ENCODE measurements at places on chromosomes 1 and 21.

DNA sequence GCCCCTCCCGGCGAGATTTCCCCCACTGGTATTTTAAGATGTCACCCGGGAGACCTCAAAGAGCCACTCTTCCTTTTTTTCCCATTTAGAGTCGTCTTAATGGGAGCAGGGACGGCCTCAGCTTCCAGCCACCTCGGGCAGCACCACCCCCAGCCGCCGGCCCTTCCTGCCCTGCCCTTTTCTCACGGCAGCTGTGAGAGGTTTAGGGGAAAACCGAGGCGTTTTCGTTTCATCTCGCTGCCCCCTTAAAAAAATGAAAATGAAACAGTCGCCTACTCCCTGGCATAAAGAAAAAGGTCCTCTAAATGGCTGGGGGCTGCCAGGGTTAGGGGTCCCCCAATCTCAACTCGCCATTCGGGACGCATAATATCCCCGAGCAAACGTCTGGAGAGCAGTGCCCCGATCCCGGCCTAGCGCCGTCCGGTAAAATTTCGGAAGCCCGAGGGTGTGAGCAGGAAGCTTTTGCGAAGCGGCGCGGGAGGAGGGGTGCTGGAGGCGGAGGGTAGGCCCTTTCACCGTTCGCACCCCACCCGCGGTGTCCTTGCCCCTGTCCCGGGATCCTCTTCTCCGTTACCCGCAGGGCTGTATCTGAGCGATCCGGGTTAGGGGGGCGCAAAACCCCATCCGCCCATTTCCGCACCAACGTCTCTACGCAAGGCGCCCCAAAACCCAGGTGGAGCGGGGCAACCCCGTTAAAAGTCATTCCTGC lies 1.2 kb downstream of the RUNX3 start:
- DNase-seq, result no peak

GRCh38 chr1:33931111-33931475 lies 67.2 kb downstream of the HMGB4 start:
- no peak for DNase-seq

DNA sequence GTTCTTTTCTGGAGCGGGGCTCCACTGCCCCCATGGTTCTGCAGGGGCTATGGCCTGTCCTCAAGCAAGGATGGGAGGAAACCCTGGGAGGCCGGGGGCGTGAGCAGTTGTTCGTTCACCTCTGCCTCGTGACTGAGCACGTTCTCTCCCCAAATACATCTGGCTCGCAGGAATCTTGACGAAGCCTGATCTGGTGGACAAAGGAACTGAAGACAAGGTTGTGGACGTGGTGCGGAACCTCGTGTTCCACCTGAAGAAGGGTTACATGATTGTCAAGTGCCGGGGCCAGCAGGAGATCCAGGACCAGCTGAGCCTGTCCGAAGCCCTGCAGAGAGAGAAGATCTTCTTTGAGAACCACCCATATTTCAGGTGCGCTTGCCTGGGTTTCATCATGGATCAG lies 15.5 kb downstream of the MX1 start:
- DNase-seq, result no peak

DNA sequence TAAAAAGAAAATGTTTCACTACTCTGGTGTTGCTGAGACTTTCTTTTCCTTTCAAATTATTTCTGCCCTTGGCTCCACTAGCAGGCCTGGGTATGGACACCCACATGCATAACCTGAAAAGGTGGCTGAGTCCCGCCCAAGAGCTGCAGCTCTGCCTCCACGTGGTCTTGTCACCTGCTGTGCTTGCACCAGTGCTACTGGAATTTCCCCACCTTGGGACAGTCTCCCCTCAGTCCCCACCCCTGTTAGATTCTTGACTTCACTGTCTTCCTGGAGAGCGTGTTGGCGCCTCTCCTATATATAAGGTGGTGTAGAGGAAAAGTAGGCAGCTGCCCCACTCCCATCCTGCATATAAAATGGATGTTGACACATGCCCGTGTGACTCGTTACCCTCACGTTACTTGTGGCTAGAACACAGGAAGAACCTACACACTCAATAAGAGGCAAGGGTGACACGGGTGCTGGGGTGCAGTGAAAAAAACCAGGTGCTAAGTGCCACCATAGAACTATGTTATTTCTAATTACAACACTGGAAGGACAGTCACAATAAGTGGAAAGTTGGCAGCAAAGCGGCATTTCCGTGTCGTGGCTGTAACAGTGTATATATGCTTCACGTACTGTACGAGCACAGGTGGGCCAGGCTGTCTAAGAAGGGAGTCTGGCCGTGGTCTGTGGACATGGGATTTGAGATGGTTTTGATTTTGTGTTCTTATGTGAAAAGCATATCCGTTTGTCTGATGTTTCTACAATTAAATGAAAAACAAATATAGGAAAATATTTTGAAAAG lies 61.0 kb downstream of the POFUT2 start:
- no peak for DNase-seq

- no peak for DNase-seq
Observed at GRCh38 chr1:51897699-51898031, 19.1 kb upstream of the NRDC start.

- no peak for DNase-seq
Observed at GRCh38 chr1:205481218-205481617, 23.3 kb upstream of the CDK18 start.

GRCh38 chr1:112429749-112430148 lies 33.7 kb downstream of the CTTNBP2NL start:
- no peak for DNase-seq

- DNase-seq, result no peak
Observed at GRCh38 chr1:25355841-25356395, 17.8 kb downstream of the TMEM50A start.

GRCh38 chr1:169347688-169348382 lies 19.8 kb downstream of the NME7 start:
- DNase-seq, result no peak

- no peak for DNase-seq
Observed at GRCh38 chr1:58803858-58804257, 20.0 kb upstream of the JUN start.

DNA sequence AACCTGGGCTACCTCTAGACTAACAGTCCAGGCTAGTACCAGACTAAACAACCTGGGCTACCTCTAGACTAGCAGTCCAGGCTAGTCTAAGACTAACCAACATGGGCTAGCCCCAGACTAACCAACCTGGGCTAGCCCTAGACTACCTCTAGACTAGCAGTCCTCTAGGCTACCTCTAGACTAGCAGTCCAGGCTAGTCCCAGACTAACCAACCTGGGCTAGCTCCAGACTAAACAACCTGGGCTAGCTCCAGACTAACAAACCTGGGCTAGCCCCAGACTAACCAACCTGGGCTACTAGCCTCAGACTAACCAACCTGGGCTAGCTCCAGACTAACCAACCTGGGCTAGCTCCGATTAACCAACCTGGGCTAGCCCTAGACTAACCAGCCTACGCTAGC lies 2.0 kb downstream of the TFF2 start:
- DNase-seq, result no peak

DNA sequence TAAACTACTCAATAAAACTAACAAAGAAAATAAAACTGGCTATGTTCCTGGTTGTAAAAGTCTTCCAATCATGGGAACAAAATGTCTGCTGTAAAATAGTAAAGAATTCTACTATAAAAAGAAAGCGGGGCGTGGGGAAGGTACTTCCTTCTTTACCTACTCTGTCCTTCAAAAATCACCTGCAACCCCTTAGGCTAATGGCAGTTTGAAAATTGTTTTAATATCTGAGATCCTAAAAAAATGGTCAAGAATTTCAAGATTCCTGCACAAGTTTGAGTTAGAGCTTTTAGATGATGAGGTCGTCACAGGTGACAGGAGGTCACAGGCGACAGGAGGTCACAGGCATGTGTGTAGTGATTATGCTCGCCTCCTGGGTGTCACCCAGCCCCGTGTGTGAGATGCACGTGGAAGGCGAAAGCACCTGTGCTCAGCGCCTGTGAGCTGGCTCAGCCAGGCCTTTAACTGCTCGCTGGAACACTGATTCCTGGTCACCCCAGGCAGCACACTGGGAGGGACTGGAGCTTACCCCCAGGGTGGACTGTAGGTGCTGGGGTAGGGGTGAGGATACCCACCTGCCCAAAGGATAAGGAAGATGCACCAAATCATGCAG lies 18.6 kb upstream of the TMPRSS2 start:
- DNase-seq, result no peak

DNA sequence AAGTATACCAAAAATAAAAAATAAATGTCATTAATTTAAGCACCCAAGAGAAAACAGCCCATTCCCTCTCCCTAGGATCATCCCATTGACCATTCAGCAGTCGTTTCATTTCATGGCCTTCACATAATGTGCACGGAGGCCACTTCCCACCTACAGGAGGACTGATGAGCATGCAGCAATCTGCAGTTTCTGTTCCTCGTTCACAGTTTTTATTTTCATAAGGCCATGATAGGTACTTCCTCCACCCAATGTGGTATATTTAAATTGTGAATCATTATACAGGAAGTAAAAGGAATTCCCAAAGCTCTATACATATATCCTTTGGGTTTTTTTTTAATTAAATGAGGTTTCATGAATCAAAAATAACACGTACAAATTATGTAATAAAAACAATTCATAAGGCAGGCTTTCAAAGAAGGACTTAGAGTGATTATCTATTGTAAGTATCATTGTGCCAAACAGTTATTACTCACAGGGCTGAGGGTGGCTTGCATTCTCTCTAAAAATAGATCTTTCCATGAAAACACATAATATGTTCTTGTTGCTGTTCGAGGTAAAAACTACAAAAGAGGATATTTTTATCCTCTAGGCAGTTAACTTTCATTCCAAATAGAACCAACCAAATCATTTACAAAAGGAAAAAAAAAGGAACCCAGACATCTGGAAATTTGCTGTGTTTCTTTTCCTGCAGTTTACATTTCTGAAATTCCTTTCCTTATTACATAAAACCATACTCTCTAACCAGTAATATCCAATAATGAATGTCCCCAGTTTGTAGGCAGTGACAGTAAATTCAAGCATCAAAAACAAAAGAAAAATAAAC lies 27.5 kb upstream of the SLC44A3 start:
- DNase-seq, result no peak

DNA sequence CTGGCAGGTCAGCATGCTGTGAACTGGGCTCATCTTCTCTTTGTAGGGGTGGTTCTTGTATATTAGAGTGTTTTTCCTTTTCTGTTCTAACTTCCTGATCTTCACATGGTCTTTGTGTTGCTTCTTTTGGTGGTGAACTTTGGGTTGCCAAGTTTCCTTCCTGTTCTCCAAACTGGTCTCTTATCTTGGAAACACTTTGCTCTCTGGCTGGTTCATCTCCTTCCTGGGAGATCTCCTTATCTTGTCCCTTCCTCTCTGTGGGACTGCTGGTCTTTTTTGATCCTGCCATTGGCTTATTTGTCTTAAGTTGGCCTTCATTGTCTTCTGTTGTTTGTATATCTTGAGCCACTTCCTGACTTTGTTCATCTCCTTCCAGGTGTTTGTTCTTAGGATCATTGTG lies 2.1 kb downstream of the TCHHL1 start:
- DNase-seq, result no peak

DNA sequence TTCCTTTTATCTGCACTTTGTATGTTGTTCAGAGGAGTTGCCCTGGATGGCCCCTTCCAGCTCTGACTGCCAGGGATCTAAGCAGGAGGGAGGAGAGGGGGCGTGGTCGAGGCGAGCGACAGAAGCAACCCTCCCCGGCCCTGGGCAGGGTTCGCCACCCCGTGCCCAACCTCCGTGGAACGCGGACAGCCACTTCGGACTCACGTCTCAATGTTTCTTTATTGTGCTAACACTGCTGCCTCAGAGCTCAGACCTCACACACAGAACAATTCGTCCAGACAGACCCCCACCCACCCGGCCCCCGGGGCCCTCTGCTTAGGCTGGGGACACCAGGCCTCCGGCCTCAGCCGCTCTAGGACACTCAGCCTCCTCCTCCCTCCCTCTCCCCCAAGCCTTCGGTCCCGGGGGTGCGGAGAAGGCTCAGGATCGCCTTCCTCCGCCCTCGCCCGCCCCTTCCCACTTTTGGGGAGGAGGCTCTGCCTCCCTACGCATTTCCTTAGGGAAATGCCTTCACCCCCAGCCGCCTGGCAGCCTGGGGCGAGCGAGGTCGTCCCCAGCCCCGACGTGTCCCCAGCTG lies 8.3 kb downstream of the VSIG8 start:
- DNase-seq, result peak; percentile 52

- DNase-seq, result no peak
Observed at GRCh38 chr1:214707306-214708087, 104.5 kb downstream of the CENPF start.

DNA sequence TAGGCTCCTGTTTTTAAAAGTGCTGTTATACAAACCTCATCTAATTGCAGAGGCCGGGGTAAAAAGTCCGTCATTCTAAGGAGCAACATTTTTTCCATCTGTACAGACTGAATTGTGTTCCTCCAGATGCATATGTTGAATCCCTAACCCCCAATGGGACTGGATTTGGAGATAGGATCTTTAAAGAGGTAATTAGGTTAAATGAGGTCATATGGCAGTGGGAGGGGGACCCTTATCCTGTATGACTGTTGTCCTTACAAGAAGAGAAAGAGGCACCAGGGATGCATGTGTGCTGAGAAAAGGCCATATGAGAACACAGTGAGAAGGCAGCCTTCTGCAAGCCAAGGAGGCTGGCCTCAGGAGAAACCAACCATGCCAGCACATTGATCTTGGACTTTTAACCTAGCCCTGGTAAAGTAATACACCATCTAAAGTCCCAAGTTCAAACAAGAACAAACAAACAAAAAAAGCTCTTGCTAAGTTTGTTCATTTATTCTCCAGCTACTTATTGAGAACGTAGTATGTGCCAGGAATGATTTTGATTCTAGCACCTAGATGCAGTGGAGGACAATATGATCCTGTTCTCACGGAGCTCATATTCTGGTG lies 352.4 kb downstream of the NTNG1 start:
- no peak for DNase-seq

- DNase-seq, result no peak
Observed at GRCh38 chr21:31750843-31751242, 18.9 kb upstream of the SCAF4 start.

DNA sequence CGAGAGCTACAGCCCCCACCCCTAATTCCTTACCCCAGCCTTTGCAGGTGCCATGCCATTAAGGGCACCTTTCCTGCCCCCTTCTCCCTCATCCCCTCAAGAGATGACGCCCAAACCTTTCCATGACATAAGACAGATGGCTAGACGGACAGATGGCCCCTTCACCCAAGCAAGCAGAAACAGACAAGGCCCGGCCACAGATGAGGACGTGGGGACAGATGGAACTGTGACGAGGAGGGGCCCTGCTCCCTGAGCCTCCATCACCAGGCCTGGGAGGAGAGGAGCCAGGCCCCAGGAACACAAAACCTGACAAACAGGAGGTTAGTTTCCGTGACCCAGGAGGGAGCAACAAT lies 24.7 kb upstream of the PEF1 start:
- DNase-seq, result no peak
